A549 treated with CORT108297 at 1 μM for 4 hours (cell line): ENCODE measurements at places on chromosomes 6 and 20. TPM values are rescaled to one million over a fixed set of nuclear protein-coding genes. Genes with fewer than 3 reads are reported as not detected.

Gene LY6G6F
- not detected in 5 replicates for total RNA-seq

Gene E2F1
- 22.0 to 33.5 TPM (median 30.9 TPM) in 5 replicates for total RNA-seq

Gene APCDD1L
- total RNA-seq: 0.03 to 0.08 TPM (median 0.07 TPM) in 5 replicates

Gene SLC4A11
- 6.1 to 7.5 TPM (median 6.7 TPM) in 5 replicates for total RNA-seq

Gene MCCD1
- total RNA-seq: not detected in 5 replicates

Gene RPP40
- 21.2 to 31.8 TPM (median 25.2 TPM) in 5 replicates for total RNA-seq

Gene RSPO3
- total RNA-seq: 85.2 to 115 TPM (median 91.8 TPM) in 5 replicates

Gene ALDH8A1
- total RNA-seq: 0.11 to 0.16 TPM (median 0.15 TPM) in 5 replicates

Gene DNMT3B
- total RNA-seq: 3.8 to 5.6 TPM (median 4.6 TPM) in 5 replicates

Gene POPDC3
- 26.4 to 30.2 TPM (median 28.2 TPM) in 5 replicates for total RNA-seq

Gene SPEF1
- 1.7 to 2.5 TPM (median 2.0 TPM) in 5 replicates for total RNA-seq

Gene GPR6
- not detected in 5 replicates for total RNA-seq

Gene SDCBP2
- 0.95 to 1.4 TPM (median 1.3 TPM) in 5 replicates for total RNA-seq
